ENCODE measurements at places on chromosomes 16 and 17. TPM values are rescaled to one million over a fixed set of nuclear protein-coding genes. Genes with fewer than 3 reads are reported as not detected.

The CRYBA1 gene
- not detected for total RNA-seq

The GNGT2 gene
- total RNA-seq = not detected

The SLC35G6 gene
- not detected for total RNA-seq

The TMC8 gene
- total RNA-seq = 9.6 TPM

The SYCE1L gene
- total RNA-seq = not detected

The GCGR gene
- total RNA-seq = not detected

The G6PC1 gene
- total RNA-seq = not detected

The PRR15L gene
- total RNA-seq = not detected

The TNK1 gene
- total RNA-seq = 0.43 TPM

The NAGS gene
- total RNA-seq = 48.2 TPM

The ITGB4 gene
- 152 TPM for total RNA-seq

The SLC5A11 gene
- not detected for total RNA-seq

The CCDC78 gene
- 8.2 TPM for total RNA-seq

The NPIPA5 gene
- not detected for total RNA-seq

The FBXL16 gene
- total RNA-seq = not detected

The CMTM2 gene
- not detected for total RNA-seq

The SP6 gene
- total RNA-seq = 0.11 TPM

The TMC5 gene
- not detected for total RNA-seq

The TP53TG3 gene
- not detected for total RNA-seq

The TEKT1 gene
- total RNA-seq = not detected

The TBC1D3L gene
- total RNA-seq = 7.7 TPM

Measured in ascending aorta (tissue), 2 donors.